ENCODE measurements at places on chromosomes 7 and 10.

GRCh38 chr7:83908526-83908925 lies 259.6 kb upstream of the SEMA3E start:
- no peak for DNase-seq

DNA sequence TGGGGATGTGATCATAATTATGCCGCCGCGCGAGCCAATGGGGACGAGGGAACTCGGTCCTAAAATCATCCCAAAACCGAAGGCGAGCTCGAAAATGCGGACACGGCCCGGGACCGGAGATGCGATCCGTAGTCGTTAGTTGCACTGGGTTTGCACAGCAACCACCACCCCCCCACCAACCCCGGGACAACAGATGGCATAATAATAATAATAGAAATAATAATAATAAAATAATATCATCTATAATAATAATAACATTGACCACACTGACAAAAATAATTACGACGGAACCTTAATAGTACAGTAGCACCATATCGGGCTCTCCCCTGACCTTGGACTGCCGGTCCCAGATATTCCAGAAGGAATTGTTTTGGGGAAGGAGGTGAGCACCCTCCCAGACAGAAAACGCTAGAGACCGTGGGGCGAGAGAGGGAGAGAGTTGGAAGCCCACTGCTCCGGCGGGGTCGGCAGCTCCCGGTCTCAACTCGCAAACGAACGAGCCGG lies 1.1 kb upstream of the EMX2 start:
- no peak for DNase-seq

GRCh38 chr10:75546004-75546403 lies 114.6 kb downstream of the LRMDA start:
- DNase-seq: no peak

- no peak for DNase-seq
Measured at GRCh38 chr7:78173666-78174065, 375.1 kb downstream of the PHTF2 start.

- no peak for DNase-seq
Measured at GRCh38 chr7:141452911-141453310, 98.3 kb upstream of the AGK start.

DNA sequence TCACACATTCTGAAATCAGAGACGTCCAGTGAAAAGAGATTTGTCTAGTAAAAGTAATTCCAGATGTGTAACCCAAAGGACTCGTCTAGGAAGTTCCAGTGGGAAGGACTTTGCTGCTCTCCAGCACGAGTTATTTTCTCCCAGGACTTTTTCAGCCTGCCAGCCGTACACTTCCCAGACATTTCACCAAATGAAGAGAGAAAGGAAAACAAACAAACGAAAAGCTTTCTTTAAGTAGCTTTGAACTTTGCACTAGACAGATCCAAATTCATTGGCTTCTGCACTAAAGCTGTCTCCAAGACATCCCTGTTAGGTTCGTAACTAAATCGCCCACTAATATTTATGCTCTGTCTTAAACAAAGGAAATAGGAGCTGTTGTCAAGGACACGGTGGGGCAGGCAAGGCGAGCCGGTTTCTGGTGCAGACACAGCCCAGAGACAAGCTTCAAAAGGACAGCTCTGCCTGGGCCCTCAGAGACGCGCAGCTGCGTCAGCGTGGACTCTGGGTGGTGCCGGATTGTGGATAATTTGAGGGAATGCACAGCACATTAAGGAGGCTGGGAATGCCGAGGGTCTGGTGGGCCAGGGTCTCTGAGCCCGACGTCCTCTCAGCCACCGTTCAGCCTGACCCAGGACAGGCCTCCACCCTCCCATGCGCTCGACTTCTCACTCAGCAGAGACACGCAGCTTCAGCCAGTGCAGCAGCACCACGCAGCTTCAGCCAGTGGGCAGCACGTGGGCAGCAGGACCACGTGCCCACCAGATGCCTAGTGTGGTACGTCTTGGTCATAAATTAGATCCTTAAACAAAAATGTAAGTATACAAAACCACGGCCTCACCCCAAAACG lies 64.1 kb upstream of the INSIG1 start:
- no peak for DNase-seq

GRCh38 chr10:108684431-108684830 lies 1238.9 kb downstream of the XPNPEP1 start:
- DNase-seq: no peak

Data from NCI-H345 (cell line).